ENCODE measurements at places on chromosomes 3 and 15.

- no peak for DNase-seq
Observed at GRCh38 chr15:89136818-89137772, 48.8 kb downstream of the ABHD2 start.

DNA sequence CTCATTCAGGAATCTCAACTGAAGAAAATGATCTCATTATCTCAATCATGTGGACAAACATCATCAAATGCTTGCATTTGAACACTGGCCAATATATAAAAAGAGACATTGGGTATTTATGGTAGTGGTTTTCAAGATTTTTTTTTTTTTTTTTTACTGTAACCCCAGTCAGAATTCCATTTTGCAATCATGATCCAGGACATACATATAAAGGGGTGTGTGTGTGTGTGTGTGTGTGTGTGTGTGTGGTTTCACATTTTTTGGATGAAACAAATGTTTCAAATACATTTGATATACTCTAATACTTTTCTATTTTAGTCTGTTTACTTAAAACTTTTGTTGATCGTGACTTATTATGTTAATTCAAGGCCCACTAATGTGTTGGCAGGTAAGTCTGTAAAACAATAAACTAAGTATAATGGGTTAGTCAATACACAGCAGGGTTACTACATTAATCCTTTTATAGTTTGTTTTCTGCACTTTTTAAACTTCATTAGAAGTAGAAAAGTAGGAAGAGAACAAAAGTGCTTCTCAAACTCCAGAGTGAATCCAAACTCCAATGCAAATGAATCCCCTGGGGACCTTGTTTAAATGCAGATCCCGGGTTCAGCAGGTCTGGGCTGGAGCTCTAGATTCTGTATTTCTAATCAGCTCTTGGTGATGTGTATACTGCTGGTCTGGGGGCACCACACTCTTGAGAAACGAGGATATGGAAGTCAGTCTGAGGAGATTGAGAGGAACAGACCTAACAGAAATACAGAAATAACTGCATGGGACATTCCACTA is 17.6 kb downstream of the THRB start:
- no peak for DNase-seq

- DNase-seq = no peak
Observed at GRCh38 chr15:91710080-91710698, 143.3 kb upstream of the SLCO3A1 start.

DNA sequence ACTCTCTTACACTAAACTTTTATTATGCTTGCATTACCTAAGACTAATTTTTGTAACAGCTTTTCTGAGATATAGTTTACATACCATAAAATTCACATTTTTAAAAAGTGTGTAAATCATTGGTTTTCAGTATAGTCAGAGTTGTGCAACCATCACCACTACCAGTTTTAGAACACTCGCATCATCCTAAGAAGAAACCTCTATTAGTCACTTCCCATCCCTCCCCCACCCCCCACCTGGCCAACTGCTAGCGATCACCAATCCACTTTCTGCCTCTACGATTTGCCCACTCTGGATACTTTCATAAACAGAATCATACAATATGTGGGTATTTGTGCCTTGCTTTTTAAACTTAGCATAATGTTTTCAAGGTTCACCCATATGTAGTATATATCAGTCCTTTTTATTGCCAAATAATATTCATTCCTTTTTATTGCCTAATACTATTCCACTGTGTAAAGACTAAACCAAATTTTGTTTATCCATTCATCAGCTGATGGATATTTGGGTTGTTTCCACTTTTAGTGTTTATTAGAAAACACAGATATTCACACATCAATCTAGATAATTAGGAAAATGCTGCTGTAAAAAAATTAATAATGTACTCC is 23.0 kb downstream of the UBP1 start:
- DNase-seq = no peak

DNA sequence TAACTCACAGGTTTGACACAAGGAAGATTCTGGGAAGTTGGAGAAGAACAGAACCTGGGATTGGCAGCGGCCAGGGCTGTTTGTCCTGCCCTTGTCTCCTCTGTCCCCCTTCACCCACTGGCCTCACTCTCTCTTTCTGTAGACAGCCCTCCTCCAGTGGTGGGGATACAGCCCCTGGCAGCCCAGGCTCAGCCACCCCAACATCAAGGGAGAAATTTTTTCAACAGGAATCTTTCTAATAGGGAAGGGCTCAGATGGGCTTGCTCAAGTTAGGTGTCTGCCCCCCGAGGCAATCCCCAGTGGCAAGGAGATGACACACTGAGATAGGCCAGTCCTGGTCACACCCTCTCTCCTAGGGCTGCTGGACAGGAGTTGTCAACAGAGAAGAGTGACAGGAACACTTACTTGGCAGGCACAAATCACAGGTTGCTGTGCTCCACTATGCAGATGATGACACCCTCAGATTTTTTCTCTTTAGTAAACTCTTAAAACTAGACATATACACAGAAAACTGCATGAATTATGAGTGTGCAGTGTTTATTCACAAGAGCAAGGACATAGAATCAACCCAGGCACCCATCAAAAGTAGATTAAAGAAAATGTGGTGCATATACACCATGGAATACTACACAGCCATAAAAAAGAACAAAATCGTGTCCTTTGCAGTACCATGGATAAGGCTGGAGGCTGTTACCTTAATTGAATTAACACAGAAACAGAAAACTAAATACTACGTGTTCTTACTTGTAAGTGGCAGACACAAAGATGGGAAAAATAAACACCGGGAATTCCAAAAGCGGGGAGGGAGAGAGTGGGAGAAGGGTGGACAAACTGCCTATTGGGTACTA is 36.3 kb downstream of the PLA2G4D start:
- no peak for DNase-seq

- DNase-seq = no peak
Observed at GRCh38 chr3:72257203-72257602, 472.3 kb upstream of the PROK2 start.

GRCh38 chr3:150743508-150743907 is 19.5 kb downstream of the SIAH2 start:
- DNase-seq = no peak

DNA sequence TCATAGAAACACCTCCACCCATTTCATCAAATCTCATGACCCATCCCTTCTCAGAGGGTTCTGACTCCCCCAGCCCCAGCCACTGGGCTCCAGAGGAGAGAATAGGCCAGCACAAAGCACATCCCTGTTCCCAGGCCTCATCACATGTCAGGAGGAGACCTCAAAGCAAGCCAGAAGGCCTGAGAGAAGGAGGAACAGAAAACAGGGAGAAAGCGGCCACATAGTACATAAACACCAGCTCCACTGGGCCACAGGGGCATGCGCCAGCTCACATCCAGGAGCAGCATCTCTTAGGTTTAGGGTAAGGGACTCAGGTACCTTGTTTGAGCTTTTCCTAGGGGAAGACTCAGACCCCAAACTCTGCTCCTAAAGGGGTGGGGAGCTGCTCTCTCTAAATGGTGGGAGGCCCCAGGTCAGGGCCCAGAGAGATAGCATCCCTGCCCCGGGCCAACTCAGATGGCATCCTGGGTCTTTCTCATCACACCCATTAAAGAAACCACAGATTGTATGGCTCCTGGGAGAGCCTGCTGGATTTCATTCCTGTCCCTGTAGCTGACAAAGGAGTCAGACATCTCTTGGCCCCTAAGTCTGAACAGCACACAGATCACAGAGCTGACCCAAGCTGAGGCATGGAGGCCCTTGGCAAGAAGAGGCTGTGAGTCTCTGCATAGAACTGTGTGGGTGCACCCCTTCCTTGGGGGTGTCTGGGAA is 2.5 kb downstream of the SHF start:
- DNase-seq = no peak

- DNase-seq = no peak
Observed at GRCh38 chr15:73927476-73928240, 1.4 kb downstream of the LOXL1 start.

DNA sequence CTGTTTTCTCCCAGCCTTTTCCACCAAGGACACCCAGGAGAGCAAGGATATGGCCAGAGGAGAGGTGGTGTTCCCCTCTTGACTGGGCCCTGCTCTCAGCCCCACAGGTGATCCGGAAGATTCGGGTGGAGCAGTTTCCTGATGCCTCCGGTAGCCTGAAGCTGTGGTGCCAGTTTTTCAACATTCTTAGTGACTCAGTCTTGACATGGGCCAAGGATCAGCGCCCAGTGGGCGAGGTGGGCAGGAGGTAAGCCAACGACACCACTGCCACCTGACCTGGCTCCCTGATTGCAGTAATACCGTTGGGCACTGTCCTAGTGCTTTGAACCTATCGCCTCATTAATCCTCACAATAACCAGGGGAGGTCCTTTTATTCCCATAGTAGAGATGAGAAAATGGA is 25.3 kb upstream of the SLC28A1 start:
- DNase-seq = no peak

- DNase-seq = no peak
Observed at GRCh38 chr3:99720985-99721632, 82.7 kb downstream of the COL8A1 start.

GRCh38 chr3:186476044-186476468 is 68.1 kb downstream of the CRYGS start:
- no peak for DNase-seq

- DNase-seq = no peak
Observed at GRCh38 chr15:84889991-84890669, 5.7 kb downstream of the SLC28A1 start.

- DNase-seq = no peak
Observed at GRCh38 chr15:57611938-57612337, 20.2 kb downstream of the MYZAP start.

DNA sequence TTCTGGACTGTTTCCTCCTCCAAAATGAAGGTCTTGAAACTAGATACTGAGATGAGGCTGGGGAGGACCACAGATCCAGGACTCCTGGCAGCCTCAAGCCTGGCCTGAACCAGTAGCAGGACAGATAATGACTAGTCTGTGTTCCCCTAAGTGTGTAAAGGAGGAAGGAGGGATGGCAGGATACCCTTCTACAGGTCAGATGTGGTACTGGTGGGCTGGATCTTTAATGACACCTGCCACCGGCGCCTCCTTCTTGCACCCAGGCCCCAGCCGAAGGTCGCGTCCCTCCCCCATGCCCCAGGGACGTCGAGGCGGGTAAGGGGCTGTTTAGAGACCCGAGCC is 556 bp downstream of the USP19 start:
- no peak for DNase-seq

GRCh38 chr15:57589754-57590153 is 1.9 kb upstream of the MYZAP start:
- DNase-seq = no peak

GRCh38 chr3:56878074-56878473 is 76.3 kb upstream of the ARHGEF3 start:
- no peak for DNase-seq

- no peak for DNase-seq
Observed at GRCh38 chr3:106710596-106710995, 666.6 kb upstream of the CCDC54 start.

DNA sequence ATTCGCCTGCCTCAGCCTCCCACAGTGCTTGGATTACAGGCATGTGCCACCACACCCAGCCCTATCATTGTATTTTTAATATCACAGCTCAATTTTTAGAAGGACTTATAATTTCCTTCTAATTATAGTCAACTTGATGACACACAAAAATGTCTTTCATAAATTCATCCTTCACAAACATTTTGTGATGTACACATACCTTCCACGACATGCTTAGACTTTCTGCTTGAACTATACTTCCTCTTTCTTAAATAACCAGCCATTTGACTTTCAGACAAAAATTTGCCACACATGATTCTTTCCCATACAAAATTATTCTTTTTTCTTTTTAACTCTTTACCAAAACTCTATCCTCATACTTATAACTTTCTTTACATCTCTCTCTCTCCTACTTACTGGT is 48.4 kb upstream of the CCK start:
- no peak for DNase-seq

DNA sequence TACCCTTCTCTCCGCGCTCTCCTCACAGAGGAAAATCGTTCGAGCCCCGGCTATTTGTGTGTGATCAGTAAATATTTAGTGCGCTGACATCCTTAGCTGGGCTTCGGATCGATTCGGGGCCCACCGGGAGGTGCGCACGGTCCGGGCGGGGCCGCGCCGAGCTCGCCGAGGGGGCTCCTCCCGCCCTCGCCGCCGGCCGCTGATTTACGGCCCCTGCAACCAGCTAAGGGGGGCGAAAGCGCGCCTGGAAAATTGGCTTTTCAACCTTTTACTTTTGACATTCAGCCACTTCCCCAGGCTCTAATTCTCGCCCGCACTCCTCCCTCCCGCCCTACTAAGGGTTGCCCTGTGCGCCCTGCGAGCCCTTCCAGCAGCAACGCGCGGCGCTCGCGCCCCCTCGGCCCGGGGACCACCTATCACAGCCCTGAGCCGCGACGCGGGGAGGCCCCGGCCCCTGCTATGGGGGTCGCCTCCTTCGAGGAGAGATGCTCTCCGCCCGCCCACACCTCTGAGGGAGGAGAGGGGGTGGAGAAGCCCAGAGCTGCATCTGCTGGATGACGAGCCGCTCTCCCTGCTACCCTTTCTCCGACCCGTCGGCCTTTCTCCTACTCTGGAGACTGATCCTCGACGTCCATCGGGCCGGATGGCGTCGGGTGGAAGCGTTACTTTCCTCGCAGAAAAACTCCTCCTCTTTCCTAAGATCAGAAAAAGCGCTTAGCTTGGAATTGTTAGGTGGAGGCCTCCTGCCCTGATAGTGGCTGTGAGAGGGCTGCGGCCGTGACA is 7.8 kb upstream of the NR2F2 start:
- DNase-seq = no peak

GRCh38 chr3:153295901-153296300 is 133.9 kb downstream of the RAP2B start:
- no peak for DNase-seq

DNA sequence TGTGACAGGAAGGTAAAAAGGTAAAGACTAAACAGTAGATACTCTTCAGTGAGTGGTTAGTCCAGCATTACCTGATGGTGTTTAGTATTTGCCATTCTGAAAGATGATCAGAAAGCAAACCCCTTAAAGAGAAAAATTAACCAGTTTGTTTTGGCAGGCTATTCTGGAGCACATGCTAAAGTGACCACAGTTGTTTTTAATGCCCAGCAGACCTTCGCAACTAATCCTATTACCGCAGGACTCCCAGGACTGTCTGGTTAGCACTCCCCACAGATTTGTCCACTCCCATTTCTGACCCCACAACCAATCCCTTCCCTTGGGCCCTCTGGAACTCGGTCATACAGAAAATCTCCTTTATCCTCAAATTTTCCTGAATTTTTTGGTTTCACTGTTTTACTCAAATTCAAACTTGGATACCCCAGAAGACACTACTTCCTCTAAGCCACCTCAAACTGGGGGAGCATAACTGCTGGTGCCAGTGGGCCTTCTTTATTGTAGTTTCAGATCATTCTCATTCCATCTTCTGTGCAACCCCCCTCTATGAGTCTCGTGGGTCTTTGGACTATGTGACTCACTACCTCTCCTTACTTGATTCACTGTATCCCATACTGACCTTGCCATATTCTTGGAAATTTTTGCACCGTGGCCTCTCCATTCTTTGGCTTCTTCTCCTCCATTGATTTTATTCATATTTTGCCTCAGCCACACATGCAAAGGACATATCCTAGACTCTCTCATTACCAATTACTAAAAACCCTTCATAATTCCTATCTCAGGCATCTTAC is 104.4 kb downstream of the RBMS3 start:
- no peak for DNase-seq

DNA sequence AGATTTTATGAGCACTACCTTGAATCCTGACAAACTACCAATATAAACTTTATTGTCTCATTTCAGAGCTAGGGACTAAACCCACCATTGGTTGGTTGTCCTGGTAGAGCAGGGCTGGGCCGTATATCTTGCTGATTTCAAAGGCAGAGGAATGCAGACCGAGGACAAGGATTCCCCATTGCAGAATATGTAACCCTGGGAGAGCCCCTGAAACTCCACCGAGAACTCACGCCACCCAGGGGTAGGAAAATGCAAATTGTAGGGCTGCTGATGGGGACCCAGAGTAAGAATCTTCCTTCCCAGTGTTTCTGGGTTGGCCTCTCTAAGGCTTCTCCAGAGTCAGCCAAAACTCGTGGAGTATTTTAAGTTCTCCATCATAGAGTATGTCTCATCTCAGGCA is 235.3 kb downstream of the ABHD5 start:
- no peak for DNase-seq

Data from NCI-H1436 treated with DMSO at 0.1 percent for 48 hours (cell line).